Stimulated activated CD8-positive, alpha-beta memory T cell treated with anti-CD3 and anti-CD28 coated beads, Interleukin-2, amount 100 ng/mL, for 1 hour (primary cell): ENCODE measurements at places on chromosomes 16 and 17.

- DNase-seq: no peak
Measured at GRCh38 chr17:77279448-77280303, 138.9 kb downstream of the SEC14L1 start.

- no peak for DNase-seq
Measured at GRCh38 chr16:66701026-66701425, 4.5 kb upstream of the CMTM4 start.

DNA sequence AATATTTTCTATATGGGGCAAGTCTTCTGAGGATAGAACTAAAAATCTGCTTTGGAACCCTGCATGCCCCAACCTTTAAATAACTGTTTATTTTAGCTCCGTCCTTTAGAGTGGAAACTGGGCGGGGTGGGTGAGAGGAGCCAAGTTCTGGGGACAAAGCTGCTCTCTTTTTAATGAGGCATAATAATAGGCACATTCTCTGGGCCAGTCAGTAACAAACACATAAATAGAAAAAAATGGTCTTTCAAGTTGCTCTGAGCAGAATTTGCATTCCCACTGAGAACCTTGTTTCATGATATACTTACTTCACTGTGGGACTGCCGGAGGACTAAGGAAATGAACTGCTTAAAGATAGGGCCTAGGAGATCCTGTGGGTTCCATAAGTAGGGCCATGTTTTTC is 51.5 kb downstream of the KNOP1 start:
- no peak for DNase-seq

GRCh38 chr17:65514541-65514940 is 46.9 kb downstream of the AXIN2 start:
- no peak for DNase-seq

DNA sequence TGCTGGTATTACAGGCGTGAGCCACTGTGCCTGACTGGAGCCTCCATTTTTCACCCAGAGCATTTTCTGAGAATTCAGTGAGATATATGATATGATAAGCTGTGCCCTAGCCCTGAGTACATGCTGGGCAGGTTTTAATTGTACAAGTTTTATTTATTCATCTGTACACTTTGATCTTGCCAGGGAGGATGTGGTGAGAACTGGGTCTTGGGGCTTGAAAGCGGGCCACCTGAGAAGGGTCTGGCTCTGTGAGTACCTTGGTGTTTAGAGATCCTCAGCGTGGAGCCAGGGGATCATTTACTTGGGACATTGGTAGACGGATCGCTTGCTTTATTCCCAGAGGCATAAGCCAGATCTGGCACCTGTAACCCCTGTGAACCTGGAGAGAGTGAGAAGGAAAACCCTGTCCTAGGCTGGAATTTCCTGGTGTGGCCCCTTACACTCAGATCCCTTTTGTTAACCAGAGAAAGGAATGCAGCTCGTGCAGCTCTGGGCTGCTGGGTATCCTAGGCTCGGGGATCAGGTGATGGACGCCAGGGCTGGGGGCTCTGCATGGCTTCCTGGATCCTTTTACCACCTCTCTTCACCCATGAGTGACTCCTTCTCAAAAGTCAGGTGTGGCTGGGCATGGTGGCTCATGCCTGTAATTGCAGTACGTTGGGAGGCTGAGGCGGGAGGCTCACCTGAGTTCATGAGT is 91.9 kb downstream of the ABCC1 start:
- DNase-seq: no peak

DNA sequence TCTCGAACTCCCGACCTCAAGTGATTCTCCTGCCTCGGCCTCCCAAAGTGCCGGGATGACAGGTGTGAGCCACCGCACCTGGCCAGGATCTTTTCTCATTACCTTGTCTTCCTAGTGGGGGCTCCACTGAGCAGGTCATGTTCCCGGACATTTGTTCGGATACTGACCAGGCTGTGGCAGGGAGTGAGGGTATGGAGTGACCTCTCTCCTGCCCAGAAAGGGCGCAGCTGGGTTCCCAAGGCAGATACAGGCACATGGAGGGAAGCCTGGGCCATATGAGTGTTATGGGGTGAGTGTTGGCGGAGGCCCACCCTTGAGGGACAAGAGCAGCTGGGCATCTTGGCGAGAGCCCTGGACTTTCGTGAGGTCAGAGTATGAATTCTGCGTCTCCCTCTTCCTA is 5.5 kb downstream of the SERPINF1 start:
- DNase-seq: no peak
